ENCODE measurements at places on chromosomes 13 and 19.

- no peak for DNase-seq
Measured at GRCh38 chr19:8935460-8935859, 74.7 kb downstream of the MUC16 start.

DNA sequence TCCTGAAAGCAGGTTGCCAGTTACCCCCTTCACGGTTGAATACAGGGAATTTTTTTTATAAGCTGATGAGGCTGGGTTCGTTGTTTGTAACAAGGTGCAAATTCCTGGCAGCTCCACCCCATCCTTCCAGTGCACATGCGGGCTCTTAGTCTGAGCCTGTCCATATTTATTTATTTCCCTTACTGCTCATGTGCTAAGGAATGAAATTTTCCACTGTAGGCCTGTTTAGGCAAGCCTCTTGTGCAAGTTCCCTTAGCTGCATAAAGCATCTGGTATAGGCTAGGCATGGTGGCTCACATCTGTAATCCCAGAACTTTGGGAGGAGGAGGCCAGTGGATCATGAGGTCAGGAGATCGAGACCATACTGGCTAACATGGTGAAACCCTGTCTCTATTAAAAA, 560.9 kb upstream of the PCDH9 start:
- DNase-seq, result no peak

DNA sequence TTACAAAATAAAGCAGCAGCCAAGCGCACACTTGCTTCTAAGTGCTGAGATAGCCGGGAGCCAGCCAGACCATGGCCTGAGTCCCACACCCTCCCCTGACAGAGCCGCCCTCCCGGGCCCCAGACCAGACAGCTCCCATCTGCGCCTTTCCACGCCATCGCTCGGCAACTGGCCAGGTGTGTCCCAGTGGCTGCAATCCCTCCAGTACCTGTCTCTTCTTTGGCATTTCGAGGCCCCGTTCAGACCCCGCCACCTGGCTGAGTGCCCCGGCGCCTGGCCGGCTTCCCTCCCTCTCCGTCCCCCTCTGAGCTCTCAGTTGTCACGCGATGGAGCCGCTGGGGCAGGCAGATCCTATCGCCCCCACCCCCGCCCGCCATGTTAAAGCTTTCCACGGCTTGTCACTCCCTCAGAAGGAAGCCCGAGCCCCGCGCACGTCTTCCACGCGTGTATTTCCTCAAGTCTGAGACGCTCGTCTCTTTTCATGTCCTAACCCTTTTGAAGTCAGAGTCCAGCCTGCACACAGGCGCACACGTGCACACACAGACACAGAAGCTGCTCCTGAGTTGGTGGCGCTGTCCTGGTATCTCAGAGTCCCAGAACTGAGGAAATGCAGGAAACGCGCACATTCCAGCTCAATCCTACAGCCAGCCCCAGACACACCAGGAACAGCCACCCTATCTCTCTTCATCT, 7.9 kb downstream of the MLLT1 start:
- DNase-seq, result no peak

DNA sequence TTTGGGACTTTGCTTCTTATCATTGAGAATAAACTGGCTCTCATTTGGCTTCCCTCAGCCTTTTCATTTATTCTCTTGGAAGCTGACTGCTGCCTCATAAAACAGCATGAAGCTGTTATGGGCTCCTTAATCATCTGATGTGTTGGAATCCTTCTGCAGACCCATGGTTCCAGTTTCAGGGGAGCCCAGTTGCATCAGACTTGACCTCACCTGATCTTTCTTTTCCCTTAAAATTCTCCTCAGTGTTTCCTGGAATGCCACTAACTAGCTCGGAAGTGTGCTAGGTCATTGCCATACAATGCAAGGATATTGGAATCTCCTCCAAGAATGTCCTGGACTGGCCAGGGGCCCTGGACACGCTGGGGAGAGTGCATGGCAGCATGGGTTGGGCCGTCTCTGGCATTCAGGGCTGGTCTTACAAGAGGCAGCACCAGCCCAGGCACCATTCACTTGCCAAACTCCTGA, 158.7 kb downstream of the FLT1 start:
- no peak for DNase-seq

- DNase-seq, result no peak
Measured at GRCh38 chr13:27483421-27483820, 33.1 kb upstream of the MTIF3 start.

DNA sequence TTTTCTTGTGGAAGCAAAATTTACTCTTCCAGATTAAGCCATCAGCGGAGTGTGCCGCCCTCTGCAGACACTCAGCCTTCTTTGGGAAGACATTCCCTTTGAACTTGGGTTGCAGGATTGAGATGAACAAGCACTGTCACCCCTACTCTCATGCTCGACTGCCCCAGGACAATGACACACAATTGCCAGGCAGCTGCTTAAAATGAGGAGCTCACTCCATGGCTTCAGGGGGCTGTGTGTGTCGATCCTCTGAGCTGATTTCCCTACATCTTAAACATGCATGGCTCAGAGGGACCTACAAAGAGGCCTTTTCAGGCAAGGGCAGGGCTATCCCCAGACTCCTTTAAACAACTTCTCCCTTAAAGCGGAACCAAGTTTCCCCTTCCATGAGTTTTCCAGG, 107.5 kb upstream of the MBNL2 start:
- DNase-seq, result no peak

GRCh38 chr13:30830638-30830965, 75.5 kb upstream of the MEDAG start:
- no peak for DNase-seq

Data from NCI-H1436 treated with DMSO at 0.1 percent for 48 hours (cell line).